ENCODE measurements at places on chromosomes 1 and 21.

- no peak for DNase-seq
Measured at GRCh38 chr1:10236405-10237156, 26.2 kb downstream of the KIF1B start.

- no peak for DNase-seq
Measured at GRCh38 chr1:58931024-58931423, 147.2 kb upstream of the JUN start.

DNA sequence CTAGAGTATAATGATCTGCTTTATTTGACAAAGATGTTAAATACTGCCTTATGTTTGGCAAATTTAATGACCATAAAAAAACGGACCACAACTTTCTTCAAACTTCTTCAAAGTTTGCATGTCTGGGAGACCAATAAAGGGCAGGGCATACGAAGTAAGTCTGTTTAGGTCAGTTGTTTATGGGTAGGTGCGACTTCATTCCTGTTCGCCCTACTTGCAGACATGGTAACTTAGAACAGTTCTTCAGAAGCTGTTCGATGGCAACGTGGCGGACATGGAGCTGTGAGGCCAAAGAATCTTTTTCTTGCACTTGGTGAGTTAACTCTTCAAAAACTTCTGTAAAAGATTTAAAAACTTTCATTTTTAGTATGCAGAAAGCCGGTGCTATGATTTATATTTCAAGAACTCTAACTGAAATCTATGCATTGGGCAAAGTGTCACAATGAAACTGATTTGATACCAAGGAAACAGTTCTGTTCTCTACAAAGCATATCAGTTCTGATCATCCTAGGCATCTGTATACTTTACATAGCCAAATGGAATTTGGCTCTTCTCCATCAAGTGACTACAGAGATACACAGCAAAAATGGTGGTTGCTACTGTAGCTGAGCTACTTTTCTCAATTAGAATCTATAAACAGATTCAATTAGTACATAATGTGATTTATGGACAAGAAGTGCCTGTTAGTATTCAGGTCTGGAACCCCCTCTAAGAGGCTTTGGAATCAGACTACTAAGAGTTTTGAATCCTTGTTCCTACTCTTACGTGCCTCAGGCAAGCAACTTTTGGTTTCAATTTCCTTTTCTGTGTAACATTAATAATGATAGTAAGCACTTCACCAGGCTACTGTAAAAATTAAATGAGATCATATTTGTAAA, 25.7 kb downstream of the C21orf91 start:
- no peak for DNase-seq

DNA sequence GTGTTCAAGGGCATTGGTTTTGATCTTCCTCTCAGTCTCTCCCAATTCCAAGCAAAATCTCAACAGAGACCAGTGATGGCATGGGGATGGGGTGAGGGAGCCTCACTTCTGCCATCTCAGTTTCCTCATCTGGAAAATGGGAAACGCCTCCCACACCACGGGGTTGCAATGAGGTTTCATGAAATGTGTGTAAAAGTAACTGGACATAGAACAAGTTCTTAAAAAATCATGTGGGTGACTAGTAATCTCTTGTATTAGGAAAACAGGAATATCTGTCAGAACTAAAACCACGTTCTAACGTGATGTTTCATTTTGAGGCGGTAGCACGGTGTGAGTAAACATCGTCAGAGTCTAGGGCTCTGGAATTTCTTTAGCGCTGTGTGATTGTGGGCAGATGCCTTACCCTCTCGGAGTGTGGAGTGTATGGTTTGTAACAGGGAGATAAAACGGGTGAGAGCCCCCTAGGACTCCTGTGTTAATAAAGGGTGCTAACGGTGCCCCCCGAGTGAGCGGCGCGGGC, 55.5 kb upstream of the DNAJC6 start:
- DNase-seq = no peak

DNA sequence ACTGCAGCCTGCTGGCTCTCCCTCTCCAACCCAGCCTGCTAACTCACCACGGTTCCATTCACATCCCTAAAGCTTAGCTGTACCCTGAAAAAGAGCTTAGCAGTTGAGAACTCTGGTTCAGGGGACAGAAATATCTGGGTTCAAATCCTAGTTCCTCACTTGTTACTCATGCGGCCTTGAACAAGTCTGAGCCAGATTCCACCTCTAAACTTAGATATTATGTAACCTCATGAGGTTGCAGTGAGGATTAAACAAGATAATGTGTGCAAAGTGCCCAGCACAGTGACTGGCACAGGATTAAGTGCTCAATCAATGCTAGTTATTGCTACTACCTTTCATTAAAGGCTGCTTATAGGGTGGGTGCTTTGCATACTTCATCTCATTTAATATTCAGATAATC, 41.3 kb upstream of the DHCR24 start:
- no peak for DNase-seq

DNA sequence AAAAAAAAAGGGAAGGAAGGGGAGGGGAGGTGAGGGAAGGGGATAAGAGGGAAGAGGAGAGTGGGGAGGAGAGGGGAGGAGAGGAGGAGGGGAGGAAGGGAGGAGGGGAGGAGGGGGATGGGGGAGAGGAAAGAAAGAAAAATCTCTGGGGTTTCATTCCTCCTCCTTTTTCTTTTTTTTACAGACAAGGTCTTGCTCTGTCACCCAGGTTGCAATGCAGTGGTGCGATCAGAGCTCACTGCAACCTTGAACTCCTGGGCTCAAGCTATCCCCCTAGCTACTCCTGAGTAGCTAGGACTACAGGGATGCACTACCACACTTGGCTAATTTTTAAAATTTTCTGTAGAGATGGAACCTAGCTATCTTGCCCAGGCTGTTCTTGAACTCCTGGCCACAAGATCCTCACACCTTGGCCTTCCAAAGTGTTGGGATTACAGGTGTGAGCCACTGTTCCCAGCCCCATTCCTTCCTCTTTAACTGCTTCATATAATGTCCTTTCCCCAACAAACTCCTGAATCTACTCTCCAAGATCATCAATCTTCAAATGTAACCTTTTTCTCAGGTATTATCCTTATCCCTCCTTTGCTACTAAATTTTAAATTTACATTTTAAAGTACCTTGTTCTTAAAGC, 23.2 kb downstream of the GON4L start:
- DNase-seq = no peak

DNA sequence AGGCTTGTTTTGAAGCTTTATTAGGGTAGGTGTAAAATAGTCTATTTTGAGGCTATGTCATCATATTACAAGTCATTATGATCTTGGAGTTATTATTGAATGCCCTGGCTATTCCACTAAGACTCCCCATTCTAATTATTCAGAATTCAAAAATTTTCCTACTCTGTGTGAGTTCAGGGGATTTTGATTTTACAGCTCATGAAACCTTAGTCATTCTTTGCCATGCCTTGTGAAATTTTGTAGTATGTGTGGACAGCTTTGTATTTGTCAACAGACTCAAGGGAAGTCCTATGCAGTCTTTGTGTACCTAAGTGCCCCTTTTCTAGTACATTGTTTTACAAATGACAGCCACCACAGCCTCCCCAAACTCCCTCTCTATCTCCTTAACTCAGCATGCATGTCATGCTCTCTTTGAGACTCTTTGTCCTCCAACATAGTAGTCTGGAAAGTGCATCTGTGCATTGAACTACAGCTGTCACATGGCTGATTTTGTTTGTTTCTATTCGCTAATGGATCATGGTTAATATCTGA, 28.0 kb downstream of the CD1D start:
- no peak for DNase-seq

DNA sequence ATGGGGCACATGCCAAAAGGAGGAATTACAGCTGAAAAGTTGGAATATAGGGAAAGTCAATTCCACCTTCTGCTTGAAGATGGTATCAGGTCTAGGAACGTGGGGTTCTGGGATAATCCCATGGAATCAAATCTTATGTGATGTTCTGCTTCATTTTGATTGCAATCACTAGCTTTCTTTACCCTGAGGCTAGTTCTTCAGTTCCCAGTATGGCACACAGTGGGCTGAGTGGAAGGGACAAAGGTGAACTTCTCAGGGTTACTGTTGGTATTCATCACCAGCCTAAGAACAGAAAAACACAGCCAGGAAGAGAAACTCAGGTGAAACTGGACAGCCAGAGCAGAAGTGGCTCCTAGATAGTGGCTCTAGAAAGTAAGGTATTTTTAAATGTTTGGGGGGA, 117.8 kb downstream of the TNFSF18 start:
- no peak for DNase-seq

- no peak for DNase-seq
Measured at GRCh38 chr1:206455289-206455665, 15.0 kb upstream of the IKBKE start.

DNA sequence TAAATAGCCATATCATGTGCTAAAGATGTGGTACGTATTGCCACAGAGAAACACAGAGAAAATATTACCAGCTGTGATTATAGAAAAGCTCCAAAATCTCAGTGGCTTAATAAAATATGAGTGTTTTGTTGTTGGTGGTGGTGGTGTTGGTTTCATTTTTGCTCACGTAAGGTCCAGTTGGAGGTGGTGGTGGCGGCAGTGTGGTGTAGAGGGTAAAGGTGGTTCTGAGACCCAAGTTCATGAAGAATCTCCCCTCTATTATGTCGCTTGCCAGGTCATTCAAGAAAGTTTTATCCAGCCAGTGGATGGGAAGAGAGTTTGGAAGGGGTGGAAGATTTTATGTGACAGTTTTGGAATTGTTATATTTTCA, 217.6 kb upstream of the SAMSN1 start:
- no peak for DNase-seq

- DNase-seq = no peak
Measured at GRCh38 chr1:98253145-98253544, 332.3 kb upstream of the DPYD start.

- no peak for DNase-seq
Measured at GRCh38 chr1:188027613-188028012, 1198.9 kb downstream of the PLA2G4A start.

GRCh38 chr1:171588230-171588629, 33.8 kb upstream of the MYOCOS start:
- no peak for DNase-seq

GRCh38 chr21:32574946-32575925, 10.1 kb downstream of the TCP10L start:
- no peak for DNase-seq

DNA sequence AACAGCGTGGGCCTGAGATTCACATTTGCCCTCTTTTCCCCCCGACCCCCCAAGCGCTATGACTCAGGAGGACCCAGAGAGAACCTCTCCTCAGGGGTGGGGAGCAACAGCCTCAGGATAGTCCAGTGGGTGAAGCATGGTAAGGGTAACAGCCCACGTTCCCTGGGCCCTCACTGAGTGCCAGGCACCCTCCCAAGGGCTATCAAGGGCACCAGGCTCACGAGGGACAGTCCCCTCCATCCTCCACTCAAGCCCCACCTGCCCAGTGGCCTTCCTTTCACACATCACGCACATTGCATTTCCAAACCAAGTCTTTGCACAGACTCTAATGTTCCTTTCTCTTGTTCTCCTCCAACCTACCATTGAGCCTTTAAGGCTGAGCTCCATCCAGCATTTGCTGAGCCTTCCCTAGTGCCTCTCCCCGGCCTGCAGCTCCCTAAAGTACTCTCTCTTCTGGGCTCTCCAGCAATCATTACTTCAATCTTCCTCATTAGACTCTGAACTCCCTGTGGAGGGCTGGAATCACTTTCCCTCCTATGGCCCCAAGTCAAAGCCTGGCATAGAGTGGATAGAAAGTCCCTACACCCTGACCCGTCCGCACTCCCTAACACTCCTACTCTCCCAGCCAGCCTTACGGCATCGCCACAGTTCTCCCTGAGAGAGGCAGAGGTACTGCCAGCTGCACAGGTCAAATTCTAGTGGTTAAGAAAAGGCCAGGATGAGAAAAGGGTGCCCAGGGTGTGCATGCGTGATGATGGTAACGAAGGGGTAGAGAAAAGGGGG, 1.0 kb downstream of the AKR7A2 start:
- no peak for DNase-seq

GRCh38 chr1:43990271-43991199, 864 bp upstream of the CCDC24 start:
- no peak for DNase-seq

DNA sequence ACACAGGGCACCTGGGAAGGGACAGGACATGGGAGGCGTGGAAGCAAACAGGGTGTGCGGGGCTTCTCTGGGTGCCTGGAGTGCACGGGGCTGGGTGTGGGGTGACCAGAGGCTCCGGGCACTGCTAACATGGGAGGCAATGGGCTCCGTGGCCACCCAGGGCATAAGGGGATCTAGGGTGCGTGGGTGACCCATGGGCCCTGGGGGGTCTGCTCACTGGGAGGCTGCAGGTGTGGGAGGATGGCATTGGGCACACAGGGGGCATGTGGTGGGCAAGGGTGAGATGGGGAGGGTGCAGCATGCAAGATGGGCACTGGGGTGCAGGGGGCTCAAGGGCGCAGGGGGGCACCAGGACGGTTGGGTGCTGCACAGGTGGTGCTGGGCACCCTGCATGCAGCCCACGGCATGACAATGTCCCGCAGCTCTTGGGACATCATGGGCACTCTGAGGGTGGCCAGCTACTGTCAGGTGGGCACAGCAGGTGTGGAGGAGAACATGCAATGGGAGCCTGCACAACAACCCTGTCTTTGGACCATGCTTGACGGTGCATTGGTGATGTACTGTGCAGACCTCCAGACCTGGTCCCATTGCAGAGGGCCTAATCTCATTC, 15.1 kb downstream of the TRIM11 start:
- DNase-seq = no peak

DNA sequence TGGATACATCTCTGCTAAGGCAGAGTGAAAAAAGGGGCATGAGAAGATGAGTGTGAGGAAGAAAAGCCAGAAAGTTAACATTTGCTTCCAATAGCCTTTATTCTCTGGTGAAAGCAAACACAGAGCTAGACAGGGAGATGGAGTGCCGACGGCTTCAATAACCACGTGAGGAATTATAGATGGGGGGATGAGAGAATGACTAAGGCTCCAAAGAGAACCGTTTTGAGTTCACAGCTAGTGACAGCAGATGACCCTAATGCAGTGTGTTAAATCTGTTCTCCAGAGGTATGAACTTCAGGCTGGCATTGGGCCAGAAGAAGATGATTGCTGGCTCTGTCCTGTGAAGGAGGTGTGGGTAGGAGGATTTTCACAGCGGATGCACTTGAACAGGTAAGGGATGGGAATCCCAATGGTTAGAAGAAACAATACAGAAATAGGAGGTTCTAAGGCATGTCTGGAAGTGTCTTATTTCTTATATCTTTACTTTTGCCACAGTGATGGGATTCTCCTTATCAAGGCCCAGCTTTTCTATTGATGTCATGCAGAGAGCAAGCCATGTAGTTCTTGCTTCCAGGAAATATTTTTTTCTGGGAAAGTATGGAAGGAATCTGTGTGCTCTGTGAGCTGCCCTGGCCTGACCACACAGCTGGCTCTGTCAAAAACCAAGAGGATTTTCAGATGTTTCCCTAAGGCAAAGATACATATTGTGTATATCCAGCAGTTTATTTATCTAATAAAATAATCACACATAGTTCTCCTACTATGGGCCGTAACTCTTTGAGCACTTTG, 573.8 kb downstream of the LTN1 start:
- no peak for DNase-seq
